ENCODE measurements at places on chromosomes 6 and 20.

DNA sequence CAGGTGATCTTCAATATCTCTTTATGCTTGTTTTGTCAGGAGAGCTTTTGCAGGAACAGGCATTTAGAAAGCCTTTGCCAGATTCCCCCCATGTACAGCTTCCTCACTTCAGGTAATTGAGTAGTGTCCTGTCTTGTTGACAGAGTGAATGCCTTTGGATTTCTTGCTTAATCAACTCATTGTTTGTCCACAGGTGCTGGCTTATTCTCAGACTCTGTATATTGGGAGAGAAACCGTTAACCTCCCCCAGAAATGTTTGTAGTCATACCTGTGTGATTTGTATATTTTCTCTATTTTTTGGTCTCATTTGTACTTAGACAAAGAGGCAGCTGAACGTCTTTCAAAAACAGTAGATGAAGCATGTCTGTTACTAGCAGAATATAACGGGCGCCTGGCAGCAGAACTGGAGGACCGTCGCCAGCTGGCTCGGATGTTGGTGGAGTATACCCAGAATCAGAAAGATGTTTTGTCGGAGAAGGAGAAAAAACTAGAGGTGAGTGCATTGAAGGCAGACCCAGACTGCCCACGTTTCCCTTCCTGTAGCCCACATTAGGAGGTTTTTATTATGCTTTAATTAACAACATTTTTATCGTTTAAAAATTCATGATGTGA is 32.3 kb downstream of the RPRD1B start:
- no peak for DNase-seq

- no peak for DNase-seq
Observed at GRCh38 chr20:48486065-48486464, 341.7 kb downstream of the PREX1 start.

GRCh38 chr6:107704347-107705013 is 119.6 kb downstream of the SCML4 start:
- peak; percentile 27 for DNase-seq

DNA sequence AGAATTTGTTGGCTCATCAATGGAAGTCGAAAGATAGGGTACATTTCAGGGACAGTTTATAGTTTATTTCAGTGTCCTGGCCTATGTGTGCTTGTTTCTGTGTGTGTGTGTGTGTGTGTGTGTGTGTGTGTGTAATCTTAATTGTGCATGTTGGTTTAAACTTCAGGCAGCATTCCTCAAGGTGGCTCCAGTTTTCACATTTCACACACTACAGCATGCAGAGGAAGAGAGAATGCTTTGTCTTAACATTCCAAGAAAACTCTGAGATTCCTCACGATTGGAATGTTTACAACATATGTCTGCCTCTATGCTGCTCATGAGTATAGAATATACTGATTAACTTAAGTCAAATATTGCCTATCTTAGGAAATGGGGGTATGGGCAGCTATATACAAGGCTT is 332.6 kb upstream of the EPHA7 start:
- no peak for DNase-seq

GRCh38 chr6:43588194-43588593 is 12.2 kb downstream of the POLH start:
- DNase-seq, result no peak

DNA sequence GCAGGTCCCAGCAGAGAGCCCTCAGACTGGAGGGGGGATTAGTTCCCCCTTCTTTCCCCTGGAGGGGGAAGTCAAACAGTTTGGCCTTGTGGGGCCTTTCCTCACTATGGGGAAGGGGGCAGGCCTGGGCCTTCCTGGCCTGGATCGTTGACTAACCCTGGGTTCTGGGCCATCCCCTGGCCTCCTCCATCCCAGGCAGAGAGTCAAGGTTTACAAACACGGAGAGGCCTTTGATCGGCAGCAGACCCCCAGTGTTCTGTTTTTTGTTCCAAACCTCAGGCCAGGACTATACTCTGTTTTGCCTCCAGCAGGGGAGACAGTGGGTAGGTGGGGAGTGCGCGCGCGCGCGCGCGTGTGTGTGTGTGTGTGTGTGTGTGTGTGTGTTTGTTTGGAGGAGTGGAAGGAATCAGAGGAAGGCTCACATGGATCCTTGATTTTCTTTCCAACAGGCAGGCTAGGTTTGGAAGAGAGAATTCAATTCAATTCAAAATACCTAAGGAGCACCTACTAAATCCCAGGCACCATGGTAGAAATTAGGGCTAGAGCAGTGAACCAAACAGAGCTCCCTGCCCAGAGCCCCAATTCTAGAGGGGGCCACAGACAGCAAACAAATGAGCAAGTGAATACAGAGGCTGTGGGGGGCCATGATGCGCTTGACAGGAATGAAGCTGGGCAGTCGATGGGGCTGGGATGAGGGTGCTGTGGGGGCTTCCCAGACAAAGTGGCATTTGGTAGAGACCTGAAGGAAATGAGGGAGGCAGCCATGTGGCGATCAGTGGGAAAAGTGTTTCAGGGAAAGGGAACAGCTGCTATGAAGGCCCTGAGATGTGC is 14.8 kb downstream of the TP53RK start:
- DNase-seq, result no peak

DNA sequence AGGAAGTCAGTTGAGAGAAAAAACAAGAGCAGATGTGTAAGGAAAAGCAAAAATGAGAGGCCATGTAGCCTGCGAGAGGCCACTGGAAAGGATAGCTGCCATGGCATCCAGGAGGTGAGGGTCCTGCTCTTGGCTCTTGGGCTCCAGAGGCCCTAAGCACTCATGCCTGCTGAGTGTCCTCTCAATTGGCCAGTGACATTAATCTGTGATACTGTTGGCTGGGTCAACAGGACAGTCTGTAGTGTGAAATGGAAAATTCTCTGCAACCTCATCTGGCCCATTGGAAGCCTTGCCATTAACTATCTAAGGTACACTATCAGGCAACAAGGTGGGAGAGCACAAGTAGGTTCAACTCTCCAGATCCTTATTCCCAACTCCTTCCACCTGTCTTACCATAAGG is 180.9 kb downstream of the LY86 start:
- DNase-seq, result no peak

DNA sequence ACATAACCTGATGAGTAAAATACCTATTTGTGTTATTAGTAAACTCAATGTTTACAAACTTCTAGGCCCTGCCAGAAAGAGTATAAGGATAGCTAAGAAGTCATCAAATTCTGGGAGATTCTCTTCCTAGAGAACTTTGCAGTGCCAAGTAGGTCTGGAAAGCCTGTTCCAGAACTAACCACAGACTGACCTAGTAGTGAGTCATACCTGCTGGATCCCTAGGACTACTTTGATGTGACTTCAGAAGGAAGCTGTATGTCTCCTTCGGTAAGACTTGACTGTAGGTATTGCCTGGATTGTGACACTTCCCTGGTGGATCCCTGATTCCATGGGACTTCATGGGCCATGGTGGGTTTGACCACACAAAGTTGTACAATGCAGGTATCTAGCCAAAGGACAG is 131.7 kb downstream of the DNAH8 start:
- no peak for DNase-seq

DNA sequence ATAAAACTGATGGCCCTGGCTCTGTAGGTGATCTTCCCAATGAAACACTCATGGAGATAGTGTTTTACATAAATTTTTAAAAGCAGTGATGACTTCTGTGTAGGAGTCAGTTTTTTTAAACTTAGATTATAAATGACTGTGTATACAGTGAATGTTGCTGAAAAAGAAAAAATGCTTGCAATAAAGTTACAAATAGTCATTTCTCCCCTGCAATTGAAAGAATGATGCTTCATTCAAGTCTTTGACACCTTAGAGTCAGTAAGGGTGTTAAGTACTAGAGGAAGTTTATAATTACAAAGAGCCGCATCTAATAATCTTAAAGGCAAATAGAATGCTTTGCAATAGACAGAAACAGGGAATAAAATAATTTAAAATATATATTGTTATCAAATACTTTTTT is 27.6 kb downstream of the ZNF292 start:
- no peak for DNase-seq

- no peak for DNase-seq
Observed at GRCh38 chr6:43373252-43373875, 3.9 kb upstream of the ZNF318 start.

DNA sequence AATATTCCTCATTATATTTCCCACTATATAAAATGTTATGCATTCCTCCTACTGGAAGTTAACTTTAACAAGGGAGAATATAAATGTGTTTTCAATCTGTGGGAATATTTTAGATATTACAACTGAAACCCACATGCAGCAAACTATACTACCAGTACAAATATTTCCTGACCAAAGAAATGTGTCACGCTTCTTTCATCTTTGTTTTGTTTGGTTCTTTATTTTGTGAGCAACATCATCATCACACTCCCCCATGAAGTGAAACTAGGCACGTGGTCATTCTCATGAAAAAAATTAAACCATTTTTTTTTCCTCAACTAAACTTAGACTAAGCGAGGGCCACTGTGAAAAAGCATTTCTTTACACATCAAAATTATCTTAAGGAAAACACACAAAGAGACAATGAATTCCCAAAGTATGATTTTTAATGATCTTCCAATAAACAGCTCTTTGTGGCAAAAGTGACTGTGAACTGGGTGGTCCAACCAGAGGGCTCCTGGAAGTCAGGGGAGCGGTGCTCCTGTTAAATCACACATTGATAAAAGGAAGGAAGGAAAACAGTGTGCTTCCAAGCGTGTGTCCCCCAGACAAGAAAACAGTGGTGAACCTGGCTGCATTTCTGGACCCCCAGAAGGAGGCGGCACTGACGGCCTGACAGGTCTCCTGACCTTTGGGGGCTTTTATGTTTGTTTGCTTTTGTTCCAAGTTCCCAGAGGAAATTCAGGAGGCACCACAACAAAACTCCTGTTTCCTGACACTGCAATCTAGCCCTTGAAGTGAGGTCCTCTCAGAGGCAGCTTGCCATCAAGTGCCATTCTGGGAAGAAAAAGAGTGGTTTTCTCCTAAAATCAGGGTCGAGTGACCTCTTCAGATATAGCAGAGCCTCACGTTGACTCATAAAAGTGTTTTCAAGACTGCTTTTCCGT is 166.8 kb upstream of the FOXQ1 start:
- no peak for DNase-seq

GRCh38 chr6:141088171-141088570 is 1044.6 kb upstream of the GJE1 start:
- no peak for DNase-seq

GRCh38 chr20:4966826-4967751 is 34.2 kb downstream of the SLC23A2 start:
- no peak for DNase-seq

DNA sequence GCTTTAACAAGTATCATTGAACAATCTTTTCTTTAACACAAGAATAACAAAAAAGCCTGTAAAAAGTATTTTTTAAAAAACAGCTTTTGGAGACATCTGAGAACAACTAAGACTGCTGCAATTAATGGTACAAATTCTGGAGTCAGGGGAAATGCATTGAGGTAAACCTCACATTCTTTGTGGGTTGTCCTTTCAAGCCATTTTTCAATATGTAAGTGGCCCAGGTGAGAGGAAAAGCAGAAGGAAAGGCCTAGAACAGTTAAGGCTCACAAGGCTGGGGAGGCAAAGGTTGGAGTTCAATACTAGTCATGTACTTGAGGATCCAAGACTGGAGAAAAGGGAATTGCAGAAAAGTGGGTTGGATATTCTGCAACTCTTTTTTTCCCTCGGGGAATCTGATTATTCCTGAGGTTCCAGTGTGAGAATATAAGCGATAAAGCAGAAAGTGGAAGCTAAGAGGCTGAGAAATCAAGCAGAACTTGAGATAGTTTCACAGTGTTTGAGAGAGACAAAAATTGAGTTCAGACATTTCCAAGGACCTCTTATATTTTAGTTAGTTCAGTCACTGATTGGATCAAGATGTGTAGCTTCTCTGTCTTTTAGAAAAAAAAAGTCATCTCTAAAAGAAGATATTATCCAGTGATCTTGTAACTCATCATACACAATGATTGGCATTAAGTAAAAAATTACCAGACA is 25.0 kb upstream of the TXLNB start:
- DNase-seq, result no peak

DNA sequence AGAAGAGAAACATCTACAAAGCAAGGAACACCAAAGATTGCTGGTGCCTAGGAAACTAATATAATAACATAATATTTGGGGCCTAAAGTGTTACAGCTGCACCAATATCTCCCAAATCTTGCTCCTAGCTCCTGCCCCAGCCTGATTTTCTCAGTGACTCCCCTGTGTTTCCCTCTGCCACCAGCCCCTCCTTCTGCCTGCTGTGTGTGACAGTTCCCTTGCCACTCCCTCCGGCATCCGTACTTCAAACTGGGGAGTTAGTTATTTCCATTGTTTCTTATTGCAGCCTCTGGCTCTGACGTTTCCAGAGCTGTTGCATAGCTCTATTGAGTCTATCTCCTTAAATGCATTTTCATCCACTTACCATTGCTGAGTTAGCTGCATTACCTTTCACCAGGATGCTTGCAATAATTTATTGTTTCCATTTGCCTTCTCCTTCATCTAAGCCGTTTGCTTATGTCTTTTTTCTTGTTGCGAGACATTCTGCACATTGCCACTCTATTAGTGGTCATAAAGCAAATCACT is 43.1 kb downstream of the ESR1 start:
- DNase-seq, result no peak

GRCh38 chr20:54004445-54004844 is 65.9 kb downstream of the BCAS1 start:
- DNase-seq, result no peak

All from effector memory CD8-positive, alpha-beta T cell (primary cell).